Stimulated activated CD4-positive, alpha-beta T cell treated with anti-CD3 and anti-CD28 coated beads, Interleukin-15, amount 100 ng/mL, for 48 hours (primary cell): ENCODE measurements at places on chromosomes 6 and 20.

- no peak for DNase-seq
Measured at GRCh38 chr6:20301256-20301655, 89.0 kb upstream of the MBOAT1 start.

DNA sequence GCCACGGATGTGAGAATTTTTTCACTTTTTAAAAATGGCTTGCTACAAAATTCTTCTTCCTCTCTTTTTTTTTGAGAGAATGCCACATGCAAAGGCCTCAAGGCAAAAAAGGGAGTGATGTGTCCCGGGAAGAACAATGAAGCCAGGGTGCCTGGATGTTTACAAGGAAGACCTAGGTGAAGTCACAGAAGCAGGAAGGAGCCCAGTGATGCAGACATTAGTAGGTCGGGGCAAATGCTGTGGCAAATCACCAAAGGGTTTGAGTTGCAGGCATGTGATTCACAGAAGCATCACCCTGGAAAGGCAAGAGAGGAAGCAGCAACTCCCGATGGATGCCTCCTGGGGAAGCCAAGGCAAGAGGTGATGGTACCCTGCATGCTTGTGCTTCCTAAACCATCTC lies 46.8 kb downstream of the FARS2 start:
- no peak for DNase-seq

DNA sequence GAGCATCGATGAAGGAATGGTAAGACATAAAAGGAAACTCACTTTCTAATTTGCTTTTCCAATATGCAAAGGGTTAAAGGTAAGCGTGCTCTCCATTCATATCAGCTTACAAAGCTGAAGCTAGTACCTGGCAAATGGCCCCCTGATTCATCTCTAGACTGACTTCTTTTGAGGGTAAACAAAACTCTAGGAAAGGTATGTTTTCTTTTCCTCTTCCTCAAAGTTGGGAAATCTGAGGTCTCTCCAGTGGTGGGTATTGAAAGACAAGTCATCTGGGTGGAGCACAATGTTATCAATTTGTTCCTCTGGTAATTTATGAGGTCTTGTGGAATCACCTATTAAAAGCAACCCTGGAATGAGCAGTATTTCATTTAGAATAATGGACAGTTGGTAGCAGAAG lies 7.9 kb upstream of the FBXO30 start:
- DNase-seq, result no peak

DNA sequence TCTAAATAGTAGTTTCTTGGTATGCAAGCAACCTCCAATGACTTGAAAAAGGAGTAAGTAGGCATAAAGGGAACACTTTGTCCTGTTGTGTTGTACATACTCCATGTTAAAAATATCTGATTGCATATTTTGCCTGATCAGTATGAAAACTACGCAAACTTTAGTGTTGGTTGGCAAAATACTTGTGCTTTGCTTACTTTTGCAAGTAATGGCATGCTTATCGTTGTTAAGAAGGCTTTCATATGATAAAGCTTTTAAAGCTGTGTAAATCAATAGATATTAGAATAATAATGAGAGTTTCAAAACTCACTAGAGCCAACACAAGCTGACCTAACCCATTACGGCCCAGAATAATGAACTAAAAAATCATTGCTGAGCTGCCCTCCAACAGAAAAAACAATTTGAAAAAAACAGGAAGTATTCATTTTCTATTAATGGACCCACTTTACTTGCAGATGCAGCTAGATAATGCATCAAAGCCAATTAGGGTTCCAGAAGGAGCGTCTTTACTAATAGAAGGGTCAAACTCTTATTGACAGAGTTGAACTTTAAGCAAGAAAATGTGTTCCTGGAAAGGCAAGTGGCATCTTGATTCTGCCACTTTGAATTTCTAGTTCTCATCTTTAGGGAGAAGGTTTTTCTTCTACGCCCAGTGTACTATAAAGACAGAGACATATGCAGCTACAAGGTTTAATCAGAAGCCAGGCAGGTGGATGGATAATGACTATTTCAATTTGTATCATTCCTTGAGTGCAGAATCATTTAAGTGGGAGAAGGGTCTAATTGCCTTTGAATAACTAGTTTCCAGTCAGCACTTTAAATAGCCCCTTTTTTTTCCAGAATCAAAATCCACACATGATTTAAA lies 82.2 kb downstream of the SNAP25 start:
- no peak for DNase-seq

- no peak for DNase-seq
Measured at GRCh38 chr20:51631011-51631950, 88.8 kb upstream of the NFATC2 start.

DNA sequence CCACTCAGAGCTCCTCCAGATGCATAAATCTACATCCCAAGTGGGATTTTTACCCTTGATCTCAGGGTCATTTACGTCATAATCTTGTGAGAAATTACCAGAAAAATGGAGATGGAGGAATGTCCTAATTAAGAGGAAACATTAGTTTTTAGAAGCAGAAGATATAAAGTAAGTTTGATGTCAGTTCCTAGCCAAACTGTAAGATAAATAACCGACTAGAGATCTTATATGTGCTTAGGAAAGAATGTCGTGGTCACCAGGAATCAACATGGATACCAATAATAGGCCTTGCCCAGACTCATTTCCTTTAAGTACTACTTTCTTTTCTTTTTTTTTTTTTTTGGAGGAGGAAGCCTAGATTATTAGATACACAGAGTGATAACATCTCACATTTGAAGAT lies 186.9 kb downstream of the UTRN start:
- no peak for DNase-seq

GRCh38 chr6:161389756-161390155 lies 115.9 kb upstream of the AGPAT4 start:
- DNase-seq, result no peak

DNA sequence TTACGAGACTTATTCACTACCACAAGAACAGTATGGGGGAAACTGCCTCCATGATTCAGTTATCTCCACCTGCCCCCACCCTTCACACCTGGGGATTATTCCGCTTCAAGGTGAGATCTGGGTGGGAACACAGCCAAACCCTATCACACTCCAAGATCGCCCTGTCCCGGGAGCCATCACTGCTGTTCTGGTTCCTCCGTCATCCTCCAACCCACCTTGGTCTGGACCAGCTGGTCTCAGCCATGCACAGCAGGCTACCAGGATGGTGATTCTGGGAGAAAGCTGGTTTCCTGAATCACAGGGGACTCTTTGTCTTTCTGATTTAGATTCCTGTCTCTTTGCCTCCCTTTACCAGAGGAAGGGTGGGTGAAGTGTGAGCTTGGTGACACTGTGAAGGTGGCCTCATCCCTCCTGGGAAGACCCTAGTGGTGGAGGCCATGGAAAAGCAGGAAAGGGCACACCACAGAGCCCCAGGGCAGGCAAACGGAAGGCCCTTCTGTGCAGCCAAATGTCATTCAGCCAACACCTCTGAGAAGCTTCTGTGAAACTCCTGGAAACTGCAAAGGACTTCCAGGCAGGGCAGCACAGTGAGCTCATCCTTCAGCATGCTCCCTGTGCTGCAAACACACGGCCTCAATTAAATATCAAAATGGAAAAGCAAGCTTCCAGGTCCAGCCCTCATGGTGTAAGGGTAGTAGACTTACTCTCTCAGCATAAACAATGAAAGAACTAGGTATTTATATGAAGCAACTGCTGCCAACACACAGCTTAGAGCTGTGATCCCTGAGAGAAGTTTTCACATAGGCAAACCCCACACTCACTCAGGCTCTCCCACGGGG lies 169.8 kb downstream of the ANKRD60 start:
- DNase-seq, result no peak

- DNase-seq, result no peak
Measured at GRCh38 chr6:50825375-50826036, 6.8 kb downstream of the TFAP2B start.

- no peak for DNase-seq
Measured at GRCh38 chr20:35135867-35136586, 11.1 kb downstream of the EDEM2 start.

- DNase-seq, result no peak
Measured at GRCh38 chr6:37821446-37821845, 1.9 kb downstream of the ZFAND3 start.

- no peak for DNase-seq
Measured at GRCh38 chr6:139611327-139612134, 237.1 kb upstream of the CITED2 start.

- DNase-seq, result no peak
Measured at GRCh38 chr6:81624453-81624852, 128.0 kb downstream of the TENT5A start.

DNA sequence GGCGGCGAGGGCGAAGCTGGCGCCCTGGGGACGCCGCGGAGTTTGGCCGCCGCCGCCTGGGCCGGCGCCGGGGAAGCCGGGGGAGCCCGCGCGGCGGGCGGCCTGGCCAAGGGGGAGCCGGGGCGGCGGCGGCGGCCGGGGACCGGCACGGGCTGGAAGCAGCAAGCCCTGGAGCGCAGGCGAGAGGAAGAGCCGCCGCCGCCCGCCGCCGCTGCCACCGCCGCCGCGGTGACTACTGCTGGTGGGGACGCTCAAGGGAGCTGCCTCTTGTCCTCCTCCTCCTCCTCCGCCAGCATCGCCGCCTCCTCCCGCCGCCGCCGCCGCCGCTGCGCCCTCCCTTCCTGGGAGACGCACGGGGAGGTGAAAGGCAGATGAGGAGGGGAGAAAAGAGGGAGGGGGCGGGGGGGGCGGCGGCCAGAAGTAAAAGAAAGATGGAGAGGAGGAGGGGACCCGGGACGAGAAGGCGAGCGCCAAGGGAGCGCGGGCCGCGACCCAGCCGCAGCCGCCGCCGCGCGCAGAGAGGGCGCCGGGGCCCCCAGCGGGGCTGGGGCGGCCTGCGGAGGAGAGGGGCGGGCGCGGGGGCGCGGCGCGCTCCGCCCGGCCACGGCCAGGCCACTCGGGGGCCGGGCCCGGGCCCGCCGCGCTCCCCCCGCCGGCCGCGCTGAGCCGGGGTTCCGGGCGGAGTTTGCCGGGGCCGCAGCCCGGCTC lies 846 bp downstream of the PDE10A start:
- no peak for DNase-seq

DNA sequence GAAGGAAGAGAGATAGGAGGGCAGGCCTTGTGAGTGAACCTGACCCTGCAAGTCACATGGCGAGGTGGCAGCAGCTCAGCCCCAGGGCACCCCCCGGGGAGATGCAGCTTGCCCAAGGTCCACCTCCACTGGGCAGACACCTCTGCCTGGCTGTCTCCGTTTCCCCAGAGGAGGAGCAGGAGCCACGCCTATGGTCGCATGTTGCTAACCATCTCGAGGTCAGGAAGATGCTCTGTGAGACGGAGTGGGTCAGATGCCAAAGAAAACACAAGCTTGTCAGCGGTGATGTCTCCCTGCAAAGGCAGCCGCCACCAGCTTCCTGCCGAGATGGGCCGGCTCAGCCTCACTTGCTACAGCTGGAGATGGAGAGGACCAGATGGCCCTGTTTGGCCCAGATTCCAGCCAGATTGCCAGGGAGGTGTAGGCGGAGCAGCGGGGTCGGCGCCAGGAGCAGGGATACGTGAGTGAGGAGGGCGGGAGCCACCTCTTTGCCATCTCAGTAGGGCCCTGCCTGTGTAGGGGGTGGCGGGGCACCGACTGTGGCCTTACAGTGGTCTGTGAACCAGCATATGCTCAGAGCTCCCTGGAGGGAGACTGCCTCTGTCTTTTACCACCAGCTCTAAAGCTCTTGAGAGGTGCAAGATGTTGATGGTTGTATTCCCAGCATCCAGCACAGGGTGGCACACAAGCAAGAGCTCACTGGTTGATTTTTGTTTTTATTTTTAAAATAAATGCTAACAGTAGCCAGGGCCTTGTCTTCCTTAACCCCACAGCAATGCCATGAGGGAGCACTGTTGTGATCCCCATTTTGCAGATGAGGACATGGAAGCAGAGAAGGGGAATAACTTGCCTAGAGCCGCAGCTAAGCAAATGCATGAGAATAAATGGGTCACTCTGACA lies 42.9 kb upstream of the FAM83D start:
- DNase-seq, result no peak

DNA sequence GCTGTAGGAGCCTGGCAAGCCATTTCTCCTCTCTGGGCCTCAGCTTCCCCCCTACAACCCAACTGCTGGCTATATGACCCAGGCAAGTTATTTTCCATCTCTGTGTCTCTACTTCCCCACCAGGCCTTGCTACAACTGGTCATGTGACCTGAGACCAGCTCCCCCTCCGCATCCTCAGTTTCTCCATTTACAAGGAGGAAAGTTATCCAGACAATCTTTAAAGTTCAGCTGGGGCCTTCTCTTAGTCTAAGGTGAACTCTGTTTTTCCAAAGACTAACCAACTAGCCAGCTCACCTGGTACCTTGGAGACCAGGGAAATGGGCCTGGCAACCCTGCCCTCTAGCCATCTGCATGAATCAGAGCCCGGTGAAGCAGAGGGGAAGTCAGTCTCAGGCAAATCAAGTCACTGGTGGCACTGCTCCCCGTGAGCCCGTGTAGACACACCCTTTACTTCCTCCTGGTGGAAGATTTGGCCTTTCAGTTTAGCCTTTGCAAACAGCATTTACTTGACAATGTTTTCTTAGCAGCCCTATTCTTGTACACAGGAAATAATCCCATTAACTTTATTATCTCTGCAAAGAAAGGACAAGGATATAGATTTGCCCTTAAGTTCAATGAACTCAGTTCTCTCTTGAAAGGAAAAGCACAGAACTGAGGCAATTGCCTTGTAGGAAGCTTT lies 157.7 kb downstream of the VEGFA start:
- no peak for DNase-seq

DNA sequence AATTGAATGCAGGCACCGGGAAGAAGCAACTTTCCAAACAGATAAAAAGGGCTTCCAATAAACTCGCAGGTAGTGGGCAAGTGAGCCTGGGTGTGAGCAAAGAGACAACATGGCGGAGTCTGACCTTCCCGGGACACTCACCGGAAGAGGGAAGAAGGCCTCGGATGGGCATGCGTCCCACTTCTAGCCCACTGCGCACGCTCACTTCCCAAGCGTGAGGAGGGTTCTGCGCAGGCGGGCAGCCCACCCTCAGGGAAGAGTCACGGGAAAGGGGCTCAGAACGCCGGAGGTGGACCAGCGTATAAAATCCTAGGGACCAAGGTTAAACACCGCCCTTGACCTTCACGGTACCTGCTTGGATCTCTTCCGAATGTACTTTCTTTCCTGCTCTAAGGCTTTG lies 95.5 kb upstream of the AFDN start:
- DNase-seq, result no peak

- DNase-seq, result no peak
Measured at GRCh38 chr6:119379809-119380208, 30.2 kb upstream of the MAN1A1 start.

GRCh38 chr6:129733290-129733689 lies 23.3 kb upstream of the ARHGAP18 start:
- no peak for DNase-seq

- no peak for DNase-seq
Measured at GRCh38 chr6:44284867-44285266, 14.6 kb downstream of the TMEM151B start.

- no peak for DNase-seq
Measured at GRCh38 chr6:148501178-148501590, 158.5 kb downstream of the SASH1 start.

GRCh38 chr20:56488566-56488965 lies 20.1 kb downstream of the RTF2 start:
- DNase-seq, result no peak

DNA sequence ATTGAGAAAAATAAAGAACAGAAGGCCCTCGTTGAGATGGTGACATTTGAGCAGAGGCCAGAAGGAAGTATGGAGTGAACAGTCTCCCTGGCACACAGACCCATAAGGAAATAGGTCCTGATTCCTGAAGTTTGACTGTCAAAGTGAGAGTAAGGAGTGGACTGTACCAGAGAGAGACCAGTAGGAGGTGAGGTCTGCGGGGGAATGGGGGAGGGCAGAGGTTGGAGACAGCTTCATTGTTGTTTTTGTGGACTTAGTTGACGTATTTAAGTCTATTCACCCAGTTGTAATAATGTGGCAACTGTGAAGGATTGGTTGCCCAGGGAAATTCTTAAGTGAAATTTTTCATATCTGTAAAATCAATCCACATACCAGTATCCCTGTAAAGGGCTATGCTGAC lies 110.7 kb downstream of the TFAP2B start:
- DNase-seq, result no peak

- DNase-seq, result no peak
Measured at GRCh38 chr6:74574794-74575193, 631.1 kb downstream of the COL12A1 start.
